ENCODE measurements at places on chromosomes 13 and 19.

DNA sequence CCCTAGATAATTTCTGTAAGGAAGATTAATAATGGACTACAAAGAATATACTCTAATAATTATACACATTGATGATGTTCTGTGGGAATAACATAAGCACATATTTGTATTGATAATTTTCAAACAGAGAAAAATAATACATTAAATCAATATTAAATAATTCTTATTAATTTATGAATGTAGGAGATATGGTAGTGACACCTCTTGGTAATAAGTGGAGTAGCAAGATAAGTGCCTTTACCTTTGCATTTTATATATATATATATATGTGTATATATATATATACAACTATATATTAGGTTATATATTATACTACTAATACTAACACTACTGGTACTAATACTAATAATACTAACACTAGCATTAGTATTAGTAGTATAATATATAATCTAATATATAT is 905.8 kb downstream of the SLITRK1 start:
- DNase-seq: no peak

- no peak for DNase-seq
Measured at GRCh38 chr19:17965370-17966128, 1.4 kb upstream of the KCNN1 start.

GRCh38 chr19:8530061-8530679 is 16.2 kb upstream of the ZNF414 start:
- DNase-seq: no peak

- no peak for DNase-seq
Measured at GRCh38 chr13:51006067-51006845, 96.7 kb downstream of the RNASEH2B start.

- no peak for DNase-seq
Measured at GRCh38 chr13:50732712-50733111, 110.8 kb downstream of the DLEU7 start.

Data from activated CD8-positive, alpha-beta memory T cell treated with anti-CD3 and anti-CD28 coated beads for 4 hours (primary cell).